ENCODE measurements at places on chromosomes 3 and 15.

DNA sequence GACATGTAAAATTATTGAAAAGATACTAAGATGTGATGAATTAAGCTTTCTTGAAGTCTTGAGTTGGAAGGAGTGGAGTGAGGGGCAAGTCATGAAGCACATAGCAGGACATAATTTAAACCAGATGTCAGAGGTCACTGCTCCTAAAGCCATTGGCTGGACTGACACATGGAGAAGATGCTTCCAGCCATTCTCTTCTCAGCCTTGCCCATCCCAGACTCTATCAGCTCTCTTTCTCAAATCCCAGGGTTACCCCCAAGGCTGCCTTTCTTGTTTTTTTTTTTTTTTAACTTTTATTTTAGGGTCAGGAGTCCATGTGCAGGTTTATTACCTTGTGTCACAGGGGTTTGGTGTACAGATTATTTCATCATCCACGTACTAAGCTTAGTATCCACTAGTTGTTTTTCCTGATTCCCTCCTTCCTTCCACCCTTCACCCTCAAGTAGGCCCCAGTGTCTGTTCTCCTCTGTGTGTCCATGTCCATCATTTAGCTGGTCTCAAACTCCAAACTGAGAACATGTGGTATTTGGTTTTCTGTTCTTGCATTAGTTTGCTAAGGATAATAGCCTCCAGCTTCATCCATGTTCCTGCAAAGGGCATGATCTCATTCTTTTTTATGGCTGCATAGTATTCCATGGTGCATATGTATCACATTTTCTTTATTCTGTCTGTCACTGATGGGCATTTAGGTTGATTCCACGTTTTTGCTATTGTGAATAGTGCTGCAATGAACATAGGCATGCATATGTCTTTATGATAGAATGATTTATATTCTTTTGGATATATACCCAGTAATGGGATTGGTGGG, 18.9 kb downstream of the XIRP1 start:
- DNase-seq, result no peak

DNA sequence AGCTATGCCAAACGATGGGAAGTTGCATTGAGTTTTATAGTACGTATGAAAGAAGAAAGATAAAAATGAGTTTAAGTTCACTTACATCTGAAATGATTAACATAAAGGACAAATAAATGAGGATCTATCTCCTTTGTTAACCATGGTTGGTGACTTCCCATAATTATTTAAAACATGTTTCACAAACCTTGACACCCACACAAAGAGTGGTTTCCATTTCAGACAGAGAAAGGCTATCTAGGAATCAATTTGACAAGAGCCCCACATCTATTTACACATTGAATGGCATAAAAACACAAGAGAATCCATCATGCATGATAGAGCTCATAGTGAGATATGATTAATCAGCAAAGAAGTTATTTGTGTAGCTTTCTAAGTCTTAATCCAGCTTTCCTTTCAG, 14.2 kb upstream of the MTMR10 start:
- DNase-seq, result no peak

GRCh38 chr3:123419850-123420297, 29.0 kb downstream of the ADCY5 start:
- DNase-seq, result peak; percentile 37

GRCh38 chr3:185067173-185067572, 85.7 kb downstream of the C3orf70 start:
- DNase-seq, result no peak

GRCh38 chr3:142586803-142587406, 8.4 kb upstream of the ATR start:
- no peak for DNase-seq

DNA sequence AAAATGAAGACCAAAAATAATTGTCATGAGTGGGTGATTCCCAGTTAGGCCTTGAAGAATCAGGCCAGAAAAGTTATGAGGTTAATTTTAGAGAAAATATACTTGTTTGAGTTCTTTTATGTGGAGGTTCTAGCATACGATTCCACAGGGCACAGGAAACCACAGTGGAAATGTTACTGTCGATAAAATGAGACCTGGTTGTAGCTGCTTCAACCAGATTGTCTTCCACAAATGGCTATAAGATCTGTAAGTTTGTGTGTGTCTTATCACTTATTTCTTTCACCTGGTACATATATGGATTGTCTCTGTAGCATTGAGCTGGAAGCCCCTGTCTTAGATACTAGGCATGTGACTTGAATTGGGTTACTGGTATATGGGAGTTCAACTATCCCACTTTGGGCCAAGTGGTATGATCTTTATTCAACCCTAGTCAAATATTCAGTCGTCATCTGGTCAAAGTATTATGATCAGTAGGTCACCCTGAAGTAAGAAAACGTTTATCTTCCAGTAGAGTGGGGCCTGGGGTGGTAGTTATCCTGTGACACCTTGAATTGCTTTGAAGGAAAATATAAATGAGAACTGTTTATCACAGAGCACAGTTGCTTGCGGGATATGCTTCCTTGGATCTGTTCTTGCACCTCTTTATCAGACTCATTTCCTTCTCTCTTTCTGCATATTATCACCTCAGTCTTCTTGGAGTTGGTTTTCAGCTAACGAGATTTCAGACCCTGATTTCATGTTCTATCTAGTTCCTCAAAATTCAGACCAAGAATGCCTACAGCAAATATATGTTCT, 21.5 kb upstream of the ZNF609 start:
- DNase-seq, result no peak

DNA sequence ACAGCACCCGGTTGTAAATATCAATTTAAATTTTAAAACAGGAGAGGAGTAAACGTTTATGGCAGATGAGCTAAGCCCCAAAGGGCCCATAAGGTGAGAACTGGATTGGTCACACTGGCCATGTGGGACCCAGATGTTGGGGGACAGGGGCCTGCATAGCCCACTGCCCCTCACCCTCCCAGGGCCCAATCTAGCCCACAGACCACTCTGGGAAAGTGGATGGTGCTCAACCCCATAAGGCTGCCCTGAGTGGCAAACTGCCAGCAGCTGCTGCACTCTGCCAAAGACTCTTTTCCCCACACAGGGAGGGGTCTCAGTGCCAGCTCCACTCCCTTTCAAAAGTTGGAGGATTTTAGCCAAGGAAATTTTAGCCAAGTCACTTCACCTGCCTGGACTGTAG, 42.5 kb downstream of the CCDC12 start:
- no peak for DNase-seq

DNA sequence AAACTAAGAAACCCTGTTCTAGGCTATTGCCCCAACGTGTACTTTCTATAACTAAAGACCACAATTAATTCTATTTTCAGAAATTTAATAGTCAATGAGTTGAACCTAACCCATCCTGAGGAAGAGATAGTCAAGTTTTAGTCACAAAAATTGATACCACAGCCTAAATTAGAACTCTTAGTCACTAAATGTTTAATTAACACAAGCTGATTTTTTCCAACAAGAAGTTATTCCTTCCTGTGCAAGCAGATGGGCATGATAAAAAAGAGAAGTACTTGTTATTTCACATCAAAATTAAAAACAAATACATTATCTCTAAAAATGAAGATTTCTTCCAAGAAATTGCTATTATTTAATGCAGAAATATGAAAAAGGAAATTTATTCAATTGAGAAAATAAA, 38.4 kb upstream of the TERB2 start:
- DNase-seq, result no peak

GRCh38 chr3:76669322-76669721, 370.6 kb upstream of the ROBO2 start:
- DNase-seq, result no peak

DNA sequence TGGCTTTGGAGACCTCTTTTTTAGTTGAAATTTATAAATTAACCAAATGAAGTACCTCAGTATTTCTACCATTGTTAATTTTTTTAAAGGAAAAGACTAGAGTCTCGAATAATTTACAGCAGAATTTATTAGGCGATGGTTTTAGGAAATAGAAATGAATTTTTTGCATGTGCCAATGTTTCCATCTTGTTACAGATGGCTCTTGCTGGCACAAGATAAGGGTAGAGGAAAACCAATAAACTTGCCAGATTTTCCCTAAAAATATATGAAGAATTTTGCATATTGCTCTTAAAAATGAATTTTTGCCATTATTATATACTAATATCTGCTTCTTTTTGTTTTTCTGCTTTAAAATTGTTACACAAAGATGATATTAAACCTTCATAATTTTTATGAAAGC, 380.7 kb downstream of the NLGN1 start:
- no peak for DNase-seq

DNA sequence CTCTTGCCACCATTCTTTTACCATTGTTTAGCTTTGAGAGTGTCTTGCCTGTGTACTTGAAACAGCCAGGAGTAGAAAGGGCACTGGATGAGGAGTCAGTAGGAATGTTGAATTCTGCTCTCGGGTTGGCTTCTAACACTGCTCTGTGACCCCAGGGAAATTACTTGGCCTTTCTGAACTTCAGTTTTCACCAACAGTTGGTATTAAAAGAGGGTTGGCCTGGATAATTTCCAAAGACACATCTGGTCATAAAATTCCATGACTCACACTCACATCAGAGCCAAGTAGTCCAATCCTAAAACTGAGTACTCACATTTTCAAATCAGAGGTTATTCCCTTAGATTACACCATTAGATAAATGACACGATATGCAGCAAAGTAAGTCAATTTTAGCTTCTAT, 141.6 kb downstream of the ECT2 start:
- no peak for DNase-seq

DNA sequence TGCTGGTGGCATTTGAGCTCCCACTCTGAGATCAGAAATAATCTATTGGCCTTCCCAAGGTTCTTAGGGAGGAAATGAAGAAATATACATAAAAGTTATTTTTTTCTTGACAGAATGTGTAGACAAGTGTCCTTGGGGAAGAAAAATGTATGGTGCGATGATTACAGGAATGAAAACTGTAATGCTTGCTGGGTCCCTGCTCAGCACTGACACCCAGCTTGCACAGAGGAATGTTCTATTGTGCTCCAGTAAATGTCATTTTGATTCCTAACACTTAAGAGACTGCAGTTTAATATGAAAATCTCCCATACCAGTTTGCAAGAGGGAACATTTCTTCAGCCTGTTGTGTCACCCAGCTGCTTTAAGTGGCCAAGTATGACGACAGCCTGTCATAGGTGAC, 271.3 kb upstream of the TPM1 start:
- no peak for DNase-seq

GRCh38 chr3:35739181-35739809, 100.0 kb downstream of the ARPP21 start:
- DNase-seq, result no peak

DNA sequence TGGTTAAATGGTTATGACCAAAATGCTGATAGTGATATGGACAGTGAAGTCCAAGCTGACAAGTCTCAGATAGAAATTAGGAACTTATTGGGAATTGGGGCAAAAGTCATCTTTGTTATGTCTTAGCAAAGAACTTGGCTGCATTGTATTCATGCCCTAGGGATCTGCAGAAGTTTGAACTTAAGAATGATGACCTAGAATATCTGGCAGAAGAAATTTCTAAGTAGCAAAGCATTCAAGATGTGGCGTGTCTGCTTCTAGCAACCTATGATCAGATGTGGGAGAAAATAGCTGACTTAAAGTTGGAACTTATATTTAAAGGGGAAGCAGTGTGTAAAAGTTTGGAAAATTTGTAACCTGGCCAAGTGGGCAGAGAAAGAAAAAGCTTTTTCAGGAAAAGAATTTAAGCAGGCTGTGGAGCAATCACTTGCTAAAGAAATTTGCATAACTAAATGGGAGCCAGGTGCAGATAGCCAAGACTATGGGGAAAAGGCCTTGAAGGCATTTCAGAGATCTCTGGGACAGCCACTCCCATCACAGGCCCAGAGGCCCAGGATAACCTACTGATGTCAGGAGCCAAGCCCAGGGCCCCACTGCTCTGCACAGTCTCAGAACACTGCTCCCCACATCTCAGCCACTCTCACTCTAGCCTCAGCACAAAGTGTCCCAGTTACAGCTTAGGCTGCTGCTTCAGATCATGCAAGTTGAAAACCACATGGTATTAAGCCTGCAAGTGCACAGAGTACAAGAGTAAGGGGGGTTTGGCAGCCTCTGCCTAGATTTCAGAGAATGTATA, 147.8 kb upstream of the TGFBR2 start:
- no peak for DNase-seq

DNA sequence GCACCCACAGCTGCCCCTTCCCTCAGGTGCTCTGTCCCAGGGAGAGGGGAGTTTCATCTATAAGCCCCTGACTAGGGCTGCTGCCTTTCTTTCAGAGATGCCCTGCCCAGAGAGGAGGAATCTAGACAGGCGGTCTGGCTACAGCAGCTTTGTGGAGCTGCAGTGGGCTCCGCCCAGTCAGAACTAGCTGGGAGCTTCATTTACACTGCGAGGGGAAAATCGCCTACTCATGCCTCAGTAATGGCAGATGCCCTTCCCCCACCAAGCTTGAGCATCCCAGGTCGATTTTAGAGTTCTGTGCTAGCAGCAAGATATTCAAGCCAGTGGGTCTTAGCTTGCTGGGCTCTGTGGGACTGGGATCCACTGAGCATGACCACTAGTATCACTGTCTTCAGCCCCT, 181.2 kb upstream of the RARB start:
- no peak for DNase-seq

DNA sequence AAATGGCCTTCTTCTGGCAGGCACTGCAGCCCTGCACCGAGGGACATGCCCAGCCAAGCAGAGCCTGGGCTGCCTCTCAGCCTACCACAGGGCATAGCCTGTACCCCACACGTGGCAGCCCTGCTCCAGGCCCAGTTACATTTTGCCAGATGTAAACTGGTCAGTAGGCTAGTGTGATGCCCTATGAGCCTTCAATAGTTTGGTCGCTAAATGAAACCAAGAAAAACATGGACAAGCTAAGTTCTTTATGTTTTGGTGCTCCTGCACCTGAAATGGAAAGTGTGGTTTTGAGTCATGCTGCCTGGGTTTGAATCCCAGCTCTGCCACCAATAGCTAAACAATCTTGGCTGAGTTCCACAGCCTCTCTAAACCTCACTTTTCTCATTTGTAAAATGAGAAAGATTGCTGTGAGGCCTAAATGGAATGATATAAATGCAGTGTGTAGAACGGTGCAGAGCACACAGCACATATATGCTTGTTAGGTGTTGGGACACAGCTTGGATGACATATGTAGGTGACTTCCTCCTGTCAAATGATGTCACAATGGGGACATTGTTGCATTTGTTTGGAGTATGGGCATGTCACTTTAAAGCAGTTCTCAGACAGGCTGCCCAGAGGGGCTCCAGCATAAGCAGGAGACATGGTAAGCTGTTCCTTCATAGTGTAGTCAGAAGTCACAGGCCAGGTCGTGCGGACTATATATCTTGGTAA, 57.4 kb downstream of the ZBTB38 start:
- no peak for DNase-seq

- DNase-seq, result no peak
These were observed 75.0 kb downstream of the STARD9 start for GRCh38 chr15:42650208-42651066.

DNA sequence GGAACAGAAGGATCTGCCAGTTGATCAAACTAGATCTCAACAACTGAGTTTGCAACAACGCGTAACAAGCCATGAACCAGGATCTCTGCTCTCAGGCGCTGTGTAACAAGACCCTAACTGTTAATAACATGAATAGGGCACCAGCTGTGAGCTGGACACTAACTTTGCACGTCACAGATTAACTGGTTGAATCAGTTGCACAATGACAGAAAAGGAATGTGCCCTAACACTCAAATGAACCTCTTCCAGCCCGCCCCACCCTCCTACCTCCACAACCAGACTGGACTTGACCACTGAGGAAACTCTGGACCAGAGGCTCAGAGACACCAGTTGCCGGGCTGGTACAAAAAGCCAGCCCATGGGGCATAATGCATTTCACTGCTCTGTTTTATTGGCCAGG, 34.3 kb downstream of the MCF2L2 start:
- no peak for DNase-seq

All from pancreas (tissue), 10 donors.